ENCODE measurements at places on chromosomes 1 and 21.

DNA sequence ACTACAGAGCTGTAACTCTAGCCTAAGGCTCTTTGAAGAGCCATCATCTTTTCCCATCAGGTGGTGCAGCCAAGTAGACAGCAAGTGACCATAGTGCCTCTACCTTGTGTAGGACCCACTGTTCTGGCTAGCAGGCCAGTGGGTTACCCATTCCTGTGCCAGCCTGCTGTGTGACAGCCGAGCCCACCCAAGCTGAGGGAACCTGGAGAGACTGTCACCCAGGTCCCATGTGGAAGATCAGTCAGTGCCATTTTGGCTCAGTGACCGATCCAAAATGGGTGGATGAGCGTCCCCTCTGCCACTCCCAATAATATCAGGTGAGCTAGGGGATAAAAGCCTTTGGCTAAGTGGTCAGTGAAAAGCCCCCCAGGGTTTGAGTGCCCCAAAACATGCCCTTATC lies 417.9 kb downstream of the MATN1 start:
- DNase-seq, result no peak

GRCh38 chr1:182368358-182368757 lies 23.2 kb downstream of the GLUL start:
- no peak for DNase-seq

GRCh38 chr1:183912265-183912886 lies 107.5 kb downstream of the RGL1 start:
- DNase-seq, result no peak

GRCh38 chr21:14926186-14926585 lies 138.6 kb downstream of the NRIP1 start:
- DNase-seq, result no peak

- DNase-seq, result no peak
These were observed 56.9 kb downstream of the ADAMTS5 start for GRCh38 chr21:26909972-26910371.

GRCh38 chr1:232227306-232227705 lies 402.6 kb downstream of the SIPA1L2 start:
- no peak for DNase-seq

DNA sequence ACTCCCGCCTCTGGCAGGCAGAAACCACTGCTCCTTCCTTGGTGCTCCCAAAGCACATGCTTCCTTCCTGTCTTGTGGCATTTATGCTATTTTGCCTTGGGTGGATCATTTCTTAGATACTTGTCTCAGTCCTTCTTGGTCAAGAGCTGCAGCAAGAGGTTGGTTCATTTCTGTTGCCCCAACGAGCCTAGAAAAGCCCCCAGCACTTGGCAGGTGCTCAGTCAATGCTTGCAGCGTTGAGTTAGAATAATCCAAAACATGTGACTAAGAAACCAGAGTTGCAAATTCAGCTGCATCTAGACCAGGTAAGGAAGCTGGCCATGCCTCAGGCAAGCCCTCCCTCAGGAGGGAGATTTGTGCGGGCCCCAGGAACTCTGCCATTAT lies 42.4 kb upstream of the TENT5C start:
- DNase-seq, result no peak

DNA sequence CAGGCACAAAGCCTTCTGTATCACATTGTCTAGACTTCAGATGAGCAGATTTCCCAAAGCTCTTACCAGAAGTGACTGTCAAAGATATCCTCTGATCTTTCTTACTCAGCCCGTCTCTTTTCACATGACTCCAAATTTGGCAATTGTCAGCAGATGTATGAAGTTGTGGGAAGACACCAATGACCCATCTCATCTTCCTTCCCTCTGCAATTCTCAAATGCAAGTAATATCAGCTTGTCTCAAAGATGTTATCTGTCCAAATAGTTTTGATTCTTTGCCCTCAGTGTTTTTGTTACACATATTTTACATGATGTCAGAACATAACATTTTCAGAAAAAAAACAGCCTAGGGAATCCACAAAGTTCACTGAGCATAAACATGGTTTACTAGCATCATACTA lies 45.1 kb upstream of the RGS2 start:
- no peak for DNase-seq

DNA sequence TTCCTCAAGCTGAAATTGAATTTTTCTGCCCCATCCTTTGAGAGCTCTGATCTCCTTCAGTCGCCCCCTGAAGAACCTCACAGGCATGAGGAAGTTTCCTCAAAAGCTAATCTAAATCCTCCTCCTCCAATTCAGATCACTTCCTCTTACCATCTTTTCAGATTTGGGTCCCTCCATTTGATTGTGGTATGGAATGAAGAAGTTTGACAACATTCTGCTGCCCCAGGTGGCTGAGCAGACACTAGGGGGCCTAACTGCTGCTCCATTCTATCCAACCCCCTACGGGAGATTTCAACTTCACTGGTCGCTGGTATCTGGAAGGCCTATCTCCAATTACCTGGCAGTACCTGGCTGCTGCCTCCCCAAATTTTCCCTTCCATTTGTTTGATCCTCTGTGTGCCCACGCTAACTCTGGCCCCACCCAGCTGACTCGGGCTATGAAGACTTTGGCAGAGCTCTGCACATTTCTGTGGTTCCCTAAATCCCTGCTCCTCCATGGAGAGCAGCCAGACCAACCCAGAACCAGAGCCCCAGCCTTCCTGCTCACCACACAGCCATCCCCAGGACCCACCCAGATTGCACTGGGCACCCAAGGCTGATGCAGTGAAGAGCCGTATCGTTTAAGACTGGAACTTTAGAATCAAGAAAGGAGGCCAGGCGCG lies 7.8 kb downstream of the IRF6 start:
- DNase-seq, result no peak

GRCh38 chr1:99658031-99658290 lies 12.0 kb downstream of the PALMD start:
- DNase-seq, result no peak

GRCh38 chr1:221174330-221174993 lies 295.2 kb downstream of the HLX start:
- DNase-seq, result no peak

GRCh38 chr1:245247356-245247755 lies 92.6 kb downstream of the KIF26B start:
- DNase-seq, result no peak

DNA sequence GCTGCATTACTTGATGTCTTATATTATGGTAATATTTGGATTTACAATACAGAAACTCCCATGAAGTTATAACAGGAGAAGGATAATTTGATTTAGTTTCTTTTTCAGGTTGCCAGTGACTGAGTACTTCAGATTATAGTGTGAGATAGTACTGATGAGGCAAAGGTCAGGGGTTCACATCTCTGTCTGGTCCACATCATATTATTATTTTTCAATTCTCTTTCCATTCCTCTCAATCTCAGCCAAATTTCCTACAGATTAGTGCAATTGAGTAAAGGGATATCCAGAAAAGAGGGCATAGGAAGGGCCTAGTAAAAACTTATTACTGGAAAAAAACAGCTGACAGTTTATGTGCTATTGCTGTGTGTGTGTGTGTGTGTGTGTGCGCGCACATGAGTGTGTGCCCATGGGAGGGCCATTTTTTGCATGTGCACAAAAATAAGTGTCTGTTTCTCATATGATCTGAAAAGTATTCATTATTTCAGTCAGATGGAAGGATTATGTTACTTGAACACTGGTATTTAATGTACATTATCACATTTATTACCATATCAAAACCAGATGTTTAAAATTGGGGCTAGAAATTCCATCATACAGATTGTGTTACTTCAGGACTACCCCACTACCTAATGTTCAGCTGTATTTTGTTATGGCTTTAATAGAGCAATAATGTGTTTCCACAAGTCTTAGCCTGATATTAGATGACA lies 78.3 kb upstream of the KCNK2 start:
- no peak for DNase-seq

GRCh38 chr1:51564124-51564523 lies 45.1 kb upstream of the EPS15 start:
- DNase-seq, result no peak

DNA sequence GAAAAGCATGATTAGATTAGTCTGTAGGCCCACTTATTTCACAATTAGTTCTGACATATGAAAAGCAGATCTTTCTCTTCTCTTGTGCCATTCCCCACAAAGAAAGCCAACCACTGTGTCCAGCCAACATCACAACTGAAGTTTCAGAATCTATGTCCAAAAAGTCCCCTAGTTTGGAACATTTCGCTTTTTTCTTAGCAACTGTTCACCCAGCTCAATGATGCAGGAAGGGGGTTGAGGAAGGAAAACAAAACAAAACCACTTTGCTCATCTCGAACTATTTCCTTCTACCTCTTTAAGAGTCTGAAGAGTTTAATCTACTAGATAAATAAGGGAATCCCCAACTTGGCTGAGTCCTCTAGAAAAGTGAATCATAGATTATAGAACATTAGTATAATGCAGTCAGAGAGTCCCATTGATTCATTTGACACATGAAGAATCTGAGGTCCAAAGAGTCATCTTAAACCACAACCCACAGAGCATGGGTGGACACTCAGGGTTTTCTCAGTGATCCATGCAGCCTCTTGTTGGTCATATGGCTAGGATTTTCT lies 159.3 kb upstream of the SGIP1 start:
- DNase-seq, result peak; percentile 48

DNA sequence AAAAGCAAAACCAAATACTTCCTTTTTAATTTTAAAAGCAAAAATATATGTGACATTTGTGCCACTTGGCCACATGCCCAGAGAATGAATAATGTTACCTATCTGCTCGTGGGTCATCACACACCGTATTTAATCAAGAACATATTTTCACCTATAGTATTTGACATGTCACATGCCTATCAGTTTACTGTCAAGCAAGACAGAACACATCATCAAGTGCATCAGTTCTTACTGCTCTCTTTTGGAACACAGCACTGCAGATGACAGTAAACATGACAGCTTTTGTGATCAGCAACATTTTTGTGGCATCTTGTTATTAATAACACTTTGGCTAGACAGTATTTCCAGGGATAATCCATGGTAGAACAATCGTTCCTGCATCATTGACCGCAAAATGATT lies 134.4 kb downstream of the LRRC7 start:
- DNase-seq, result no peak

DNA sequence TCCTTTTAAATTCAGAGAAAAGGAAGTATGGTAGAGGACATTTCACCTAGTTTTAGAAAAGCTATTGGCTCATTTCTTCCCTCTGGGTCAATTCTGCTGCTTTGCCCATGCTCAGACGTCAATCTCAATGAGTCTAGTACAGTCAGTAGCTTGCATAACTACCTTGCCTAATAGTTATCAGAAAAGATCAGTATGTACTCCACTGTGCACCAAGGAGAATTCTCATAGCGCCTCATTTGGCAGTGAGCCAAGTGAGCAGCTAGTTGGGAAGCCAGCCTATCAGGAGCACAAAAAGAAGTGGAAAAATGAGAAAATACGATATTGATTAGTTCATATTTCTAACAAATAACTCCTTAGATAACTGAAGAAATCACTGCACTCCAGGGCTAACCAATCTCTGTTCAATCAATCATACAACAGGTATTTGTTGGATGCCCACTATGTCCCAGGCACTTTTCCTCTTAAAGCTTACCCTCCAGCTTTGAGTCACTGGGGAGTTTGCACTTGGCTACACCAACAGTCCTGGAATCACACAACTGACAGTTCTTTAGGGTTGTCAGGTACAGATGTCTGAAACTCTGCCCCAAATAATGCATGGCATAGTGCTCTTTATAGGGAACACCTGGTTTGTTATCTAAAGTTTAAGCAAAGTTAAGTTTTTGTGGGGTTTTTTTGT lies 50.2 kb downstream of the PRDX6 start:
- no peak for DNase-seq

DNA sequence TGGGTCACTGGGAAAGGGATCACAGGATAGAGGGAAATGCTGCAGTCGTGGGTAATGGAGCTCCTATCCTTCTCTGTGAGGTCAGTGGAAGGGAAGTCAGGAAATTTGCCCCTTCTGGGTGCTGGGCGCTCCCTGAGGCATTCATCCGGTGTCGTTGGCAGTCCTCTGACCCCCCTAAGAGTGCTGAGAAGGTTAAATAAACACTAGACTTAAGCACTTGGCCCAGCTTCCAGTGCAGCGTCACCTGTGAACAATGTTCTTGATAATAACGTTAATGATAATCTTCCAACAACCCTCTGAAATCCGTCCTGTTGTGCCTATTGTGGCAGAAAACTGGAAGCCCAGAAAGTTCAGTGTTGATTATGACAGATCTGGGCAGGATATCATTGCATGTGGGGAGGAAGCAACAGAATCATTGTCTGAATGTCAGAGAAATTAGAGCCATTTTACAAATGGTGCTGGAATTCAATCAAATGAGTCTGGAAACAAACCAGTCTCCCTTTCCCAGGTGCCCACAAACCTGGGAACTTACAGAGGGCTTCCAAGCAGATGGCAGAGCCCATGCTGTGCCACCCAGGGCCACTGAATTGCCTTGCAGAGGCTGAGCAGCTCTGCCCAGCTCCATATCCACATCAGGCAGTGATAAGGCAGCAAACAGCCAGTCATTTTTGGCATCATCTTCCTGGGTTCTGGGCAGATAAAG lies 216.8 kb downstream of the KAZN start:
- DNase-seq, result no peak

DNA sequence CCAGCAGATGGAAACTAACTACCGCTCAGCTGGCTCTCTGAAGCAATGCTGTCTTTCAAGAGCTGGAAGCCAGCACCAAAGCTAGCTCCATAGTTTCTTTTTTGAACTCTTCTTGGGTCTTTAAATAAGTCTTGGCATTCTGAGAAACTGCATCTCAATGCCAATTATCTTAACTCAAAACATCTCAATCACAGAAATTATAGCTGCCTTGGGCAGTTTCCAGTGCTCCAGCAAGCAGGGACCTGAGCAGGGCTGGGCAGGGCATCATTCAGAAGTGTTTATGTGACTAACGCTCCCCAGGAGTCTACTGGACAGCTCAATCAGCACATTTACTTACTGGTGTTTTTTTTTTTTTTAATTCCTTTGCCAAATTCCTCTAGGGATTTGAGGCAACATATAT lies 18.3 kb upstream of the PADI4 start:
- DNase-seq, result no peak

DNA sequence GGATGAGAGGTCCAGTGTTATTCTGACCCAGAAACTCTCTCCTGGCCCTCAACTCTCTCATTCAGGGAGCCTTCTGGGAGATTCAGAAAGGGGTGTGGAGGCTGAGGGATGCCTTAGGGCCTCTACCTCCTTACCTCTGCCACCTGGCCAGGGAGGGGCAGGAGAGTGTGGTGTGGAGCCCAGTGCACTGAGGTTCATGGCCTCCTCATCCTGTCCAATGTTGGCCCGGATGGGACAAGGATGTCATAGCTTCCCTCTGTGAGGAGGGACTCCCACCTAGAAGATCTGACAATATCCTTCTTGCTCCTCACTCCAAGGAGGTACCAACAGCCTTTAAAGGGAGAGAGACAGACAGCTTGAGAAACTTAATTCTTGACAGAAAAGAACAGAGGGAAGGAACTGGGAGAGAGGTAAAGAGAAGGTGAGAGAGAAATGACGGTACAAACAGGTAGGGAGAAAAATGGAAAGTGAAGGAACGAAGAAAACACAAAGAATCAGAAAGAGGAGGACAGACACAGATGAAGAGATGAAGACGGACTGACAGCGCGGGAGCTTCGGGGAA lies 779 bp downstream of the BEND5 start:
- DNase-seq, result no peak

- DNase-seq, result no peak
These were observed 292.8 kb downstream of the PTBP2 start for GRCh38 chr1:97014426-97014825.

All from activated T-cell treated with anti-CD3 and anti-CD28 coated beads, Interleukin-2, amount 50 U/mL, for 48 hours (primary cell).